PC-3 (cell line): ENCODE measurements at places on chromosomes 7 and 10. TPM values are rescaled to one million over a fixed set of nuclear protein-coding genes. Genes with fewer than 3 reads are reported as not detected.

DGKB gene
- 0.15 and 0.69 TPM in 2 replicates for total RNA-seq

IRF5 gene
- 12.2 and 15.3 TPM in 2 replicates for total RNA-seq

- peak; percentile 52 for DNase-seq
- no peak overlapping the region for H3K4me3 ChIP-seq
- H3K36me3 ChIP-seq, result no peaks in the 10 kb centered on the region
- H3K27ac ChIP-seq, result no peak overlapping the region
- peaks cover 7% of the 10 kb centered on the region; the same call in 1 of the 2 replicates for H3K4me1 ChIP-seq
Measured at GRCh38 chr7:144027070-144027469, 21.7 kb upstream of the OR2A5 start.

GRCh38 chr7:80060218-80060806 lies 74.3 kb upstream of the GNAI1 start:
- peak; percentile 80 for DNase-seq
- H3K36me3 ChIP-seq, result no peaks in the 10 kb centered on the region
- H3K4me1 ChIP-seq, result no peaks in the 10 kb centered on the region
- no peak overlapping the region for H3K4me3 ChIP-seq
- no peaks in the 10 kb centered on the region for H3K27me3 ChIP-seq

- H3K27ac ChIP-seq, result no peak overlapping the region
- peaks cover 24% of the 10 kb centered on the region for H3K4me1 ChIP-seq
- H3K27me3 ChIP-seq, result no peaks in the 10 kb centered on the region
- DNase-seq, result no peak
- no peak overlapping the region for H3K4me3 ChIP-seq
- H3K36me3 ChIP-seq, result no peaks in the 10 kb centered on the region
Measured at GRCh38 chr7:13201628-13202027, 514.2 kb downstream of the ARL4A start.
